ENCODE measurements at places on chromosomes 4 and X.

DNA sequence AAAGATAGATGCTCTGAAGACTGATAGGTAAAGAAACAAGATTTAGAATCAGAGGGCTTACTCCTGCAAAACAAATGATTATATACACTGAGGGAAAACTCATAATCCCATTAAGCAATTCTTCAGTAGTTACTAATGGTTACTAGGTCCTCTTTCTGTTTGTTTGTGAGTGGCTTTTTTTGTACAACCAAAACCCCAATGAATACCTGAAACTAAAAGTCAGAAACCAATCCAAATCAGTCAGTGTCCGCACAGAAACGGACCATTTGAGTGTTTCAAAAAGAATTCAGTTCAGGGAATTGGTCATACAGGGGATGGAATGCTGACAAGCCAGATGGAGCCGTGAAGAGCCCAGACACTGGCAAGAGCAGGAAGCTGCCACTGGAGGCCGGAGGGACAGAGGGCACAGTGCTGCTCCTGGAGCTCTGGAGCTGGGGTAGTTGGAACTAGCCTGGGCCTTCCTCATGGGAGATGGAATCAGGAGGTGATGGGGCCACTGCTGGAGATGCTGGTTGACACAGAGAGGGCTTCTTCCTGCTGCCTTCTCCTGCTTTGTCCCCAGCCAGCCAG is 31.9 kb downstream of the SETD7 start:
- H3K4me3 ChIP-seq, result no peak overlapping the region
- H3K4me1 ChIP-seq, result peaks cover 7% of the 10 kb centered on the region
- H3K27ac ChIP-seq, result no peak overlapping the region
- no peak for DNase-seq
- no peaks in the 10 kb centered on the region for H3K27me3 ChIP-seq
- H3K36me3 ChIP-seq, result peaks cover 38% of the 10 kb centered on the region

DNA sequence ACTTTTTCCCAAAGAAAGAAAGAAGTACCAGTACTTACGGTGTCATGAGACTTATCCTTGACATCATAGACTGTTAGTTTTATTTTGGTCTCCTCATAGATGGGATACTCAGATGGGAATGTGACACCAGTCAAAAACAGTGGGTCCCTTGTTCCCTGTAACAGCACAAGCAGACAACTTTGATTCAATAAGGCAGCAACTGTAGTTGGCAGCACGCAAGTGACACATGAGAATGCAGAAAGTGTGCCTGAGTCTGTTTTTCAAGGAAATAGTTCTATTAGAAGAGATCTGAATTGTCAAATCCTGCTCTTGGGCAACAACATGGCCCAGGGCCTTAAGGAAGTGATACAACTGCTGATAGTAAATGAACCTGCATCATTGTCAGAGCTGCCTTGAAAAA is 443.2 kb downstream of the INPP4B start:
- DNase-seq, result no peak
- H3K27me3 ChIP-seq, result no peaks in the 10 kb centered on the region
- peak overlapping the region; percentile 61 for H3K27ac ChIP-seq
- peak overlapping the region; percentile 59 for H3K4me3 ChIP-seq
- peaks cover 12% of the 10 kb centered on the region for H3K4me1 ChIP-seq
- H3K36me3 ChIP-seq, result no peaks in the 10 kb centered on the region

DNA sequence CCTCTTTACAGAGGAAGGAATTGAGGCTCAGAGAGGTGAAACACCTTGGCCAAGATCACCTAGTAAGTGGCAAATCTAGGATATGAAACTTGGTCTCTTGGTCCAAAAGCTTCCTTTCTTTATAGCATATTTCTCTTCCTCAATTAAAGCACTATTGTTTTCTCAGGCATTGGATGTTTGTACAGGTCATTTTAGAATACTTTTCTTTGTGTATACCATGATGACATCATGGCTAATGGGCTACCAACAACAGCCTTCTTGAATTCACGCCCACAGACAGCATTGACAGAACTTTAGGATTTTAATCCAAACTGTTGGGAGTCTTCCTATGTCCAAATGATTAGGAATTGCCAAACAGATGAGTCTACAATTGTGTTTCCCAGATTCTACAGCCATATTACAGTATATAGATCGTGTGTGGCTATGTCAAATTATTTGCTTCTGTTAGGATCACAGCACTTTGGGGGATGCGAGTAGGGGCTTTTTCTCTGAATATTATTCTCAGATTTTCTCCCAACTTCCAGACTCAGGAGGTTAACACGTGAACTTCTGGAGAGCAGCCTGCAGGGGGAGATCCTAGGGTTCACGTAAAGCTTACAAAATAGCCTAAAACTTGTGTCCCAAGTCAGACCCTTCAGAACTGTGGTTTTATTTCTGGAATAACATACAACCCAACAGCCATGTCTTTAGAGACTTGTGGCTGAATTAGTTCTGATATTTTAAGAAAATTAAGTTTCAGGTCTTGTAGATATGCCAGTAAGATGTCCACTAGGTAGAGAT is 191.8 kb downstream of the SHROOM3 start:
- no peaks in the 10 kb centered on the region for H3K4me1 ChIP-seq
- H3K27me3 ChIP-seq, result peaks cover 3% of the 10 kb centered on the region
- DNase-seq, result no peak
- no peak overlapping the region for H3K27ac ChIP-seq

GRCh38 chr4:4858527-4859324 is 739 bp upstream of the MSX1 start:
- H3K36me3 ChIP-seq, result no peaks in the 10 kb centered on the region
- no peak overlapping the region for H3K4me3 ChIP-seq
- H3K4me1 ChIP-seq, result peaks cover 32% of the 10 kb centered on the region
- no peak overlapping the region for H3K27ac ChIP-seq

DNA sequence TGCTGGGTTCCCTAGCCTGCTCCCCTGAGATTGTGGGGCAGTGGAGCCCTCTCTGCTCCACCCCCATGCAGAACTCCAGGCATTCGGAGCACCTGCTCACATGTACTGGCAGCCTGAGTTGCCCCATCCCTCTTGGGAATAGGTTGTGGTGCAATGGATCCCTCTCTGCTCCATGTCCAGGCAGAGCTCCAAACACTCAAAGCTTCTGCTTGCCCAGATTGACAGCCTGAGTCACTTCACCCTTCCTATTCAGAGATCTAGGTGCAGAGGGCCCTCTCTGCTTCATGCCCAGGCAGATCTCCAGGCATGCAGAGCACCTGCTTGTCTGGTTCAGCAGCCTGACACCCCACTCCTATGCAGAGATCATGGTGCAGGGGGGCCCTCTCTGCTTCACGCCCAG is 18.6 kb upstream of the TEX13B start:
- H3K4me3 ChIP-seq, result no peak overlapping the region
- no peak overlapping the region for H3K27ac ChIP-seq

DNA sequence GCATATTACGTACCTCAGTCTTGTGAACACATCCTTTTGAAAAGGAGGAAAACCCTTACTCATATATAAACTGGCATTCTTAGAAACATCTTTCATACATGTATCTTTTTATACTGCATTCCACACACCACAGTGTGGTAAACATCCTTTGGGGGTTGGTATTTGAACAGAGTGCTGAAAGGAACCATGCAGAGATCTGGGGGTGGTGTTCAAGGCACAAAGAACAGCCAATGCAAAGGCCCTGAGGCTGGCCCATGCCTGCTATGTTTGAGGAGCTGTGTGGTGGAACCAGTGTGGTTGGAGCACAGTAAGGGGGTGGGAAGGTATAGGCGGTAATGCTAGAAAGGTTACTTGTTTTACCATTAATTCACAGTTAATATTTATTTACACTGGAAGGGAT is 2.0 kb downstream of the ELK1 start:
- DNase-seq, result no peak
- no peaks in the 10 kb centered on the region for H3K36me3 ChIP-seq
- no peak overlapping the region for H3K27ac ChIP-seq
- no peak overlapping the region for H3K4me3 ChIP-seq
- H3K4me1 ChIP-seq, result peaks cover 13% of the 10 kb centered on the region

Data from effector memory CD4-positive, alpha-beta T cell (primary cell).